ENCODE measurements at places on chromosomes 11 and 22. TPM values are rescaled to one million over a fixed set of nuclear protein-coding genes. Genes with fewer than 3 reads are reported as not detected.

GRCh38 chr11:97815667-97816066 is 1205.1 kb upstream of the CNTN5 start:
- peak; percentile 42 for DNase-seq

- no peak for DNase-seq
Measured at GRCh38 chr11:43947815-43948214, 5.4 kb downstream of the C11orf96 start.

DNA sequence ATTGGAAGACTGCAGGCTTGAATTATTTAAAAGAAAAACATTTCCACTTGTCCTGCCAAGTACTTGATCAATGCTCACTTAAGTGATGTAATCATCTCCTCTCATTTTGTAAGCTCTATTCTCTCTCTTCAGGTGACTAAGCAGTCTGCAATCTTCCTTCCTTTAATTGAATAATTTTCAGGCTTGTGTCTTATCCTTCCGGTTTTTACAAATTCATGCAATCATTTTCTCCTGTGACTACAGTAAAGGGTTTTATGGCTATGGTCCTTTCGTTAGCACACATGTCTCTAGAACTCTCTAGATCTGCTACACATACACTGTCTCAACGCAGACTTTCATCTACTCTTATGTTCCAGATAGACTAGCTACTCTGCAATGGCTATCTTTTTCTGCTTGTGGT is 12.6 kb upstream of the UPB1 start:
- no peak for DNase-seq

- no peak for DNase-seq
Measured at GRCh38 chr22:49215840-49216239, 611.8 kb downstream of the BRD1 start.

DNA sequence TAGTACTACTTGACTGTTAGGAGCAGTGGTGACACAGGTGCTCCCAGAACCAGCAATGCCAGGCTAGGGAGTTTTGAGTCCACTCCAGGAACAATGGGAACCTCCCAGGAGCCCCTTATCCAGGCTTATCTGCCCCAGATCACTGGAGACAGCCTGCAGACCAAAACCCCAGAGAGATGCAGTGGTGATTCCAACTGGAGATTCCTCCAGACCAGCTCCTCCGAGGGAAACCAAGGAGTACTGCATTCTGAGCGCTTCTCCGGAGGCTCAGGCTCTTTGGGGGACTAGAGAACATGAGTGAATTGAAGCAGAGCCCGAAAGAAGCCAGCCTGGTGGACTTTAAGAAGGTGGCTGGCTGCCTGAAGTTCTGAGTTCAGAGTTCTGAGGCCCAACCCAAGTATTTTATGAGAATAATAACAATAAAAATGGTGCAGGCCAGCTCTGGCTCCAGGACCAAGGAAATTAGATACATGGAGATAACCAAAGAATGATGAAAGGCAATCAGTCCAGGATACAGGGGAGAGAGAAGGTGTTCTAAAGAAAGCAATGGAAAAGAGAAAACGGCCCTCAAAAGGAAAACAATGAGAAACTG is 1.3 kb upstream of the TMEM25 start:
- no peak for DNase-seq

GRCh38 chr11:14029440-14029839 is 66.9 kb downstream of the SPON1 start:
- no peak for DNase-seq

OR8K5 gene
- total RNA-seq, result not detected

CARD16 gene
- total RNA-seq, result 54.7 TPM
